ENCODE measurements at places on chromosomes 4 and X.

- DNase-seq, result no peak
Measured at GRCh38 chr4:152935143-152935542, 980 bp upstream of the FHDC1 start.

GRCh38 chr4:185096032-185096653, 46.9 kb upstream of the SLC25A4 start:
- peak; percentile 15 for DNase-seq

DNA sequence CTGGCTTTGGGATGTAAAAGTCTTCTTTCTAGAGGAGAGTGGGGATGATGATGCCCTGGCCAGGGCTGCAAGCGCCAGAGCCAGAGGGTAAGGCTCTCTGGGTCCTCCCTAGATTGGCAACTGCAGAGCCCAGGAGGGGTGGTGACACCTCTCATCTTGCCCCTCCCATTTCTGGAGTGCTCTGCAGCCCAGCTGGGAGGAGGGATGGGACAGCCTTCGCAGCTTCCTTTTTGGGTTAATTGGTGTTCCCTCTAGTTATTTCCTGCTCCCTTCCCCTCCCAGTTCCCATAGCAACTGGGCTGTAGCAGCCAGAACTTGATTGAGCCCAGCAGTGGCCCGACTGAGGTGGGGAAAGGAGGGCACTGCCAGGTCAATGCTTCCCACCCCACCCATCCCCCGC, 19.2 kb downstream of the NALF2 start:
- no peak for DNase-seq

- DNase-seq, result peak; percentile 12
Measured at GRCh38 chr4:74874753-74875367, 58.1 kb upstream of the PARM1 start.

Data from stimulated activated CD4-positive, alpha-beta T cell treated with anti-CD3 and anti-CD28 coated beads, Interleukin-4, amount 100 ng/mL, for 24 hours (primary cell).